Activated gamma-delta T cell treated with Interleukin-2 at 50 U/mL for 16 hours (primary cell): ENCODE measurements at places on chromosomes 5 and 9.

GRCh38 chr5:109479260-109479860 lies 69.6 kb upstream of the PJA2 start:
- DNase-seq = no peak

- DNase-seq = no peak
Observed at GRCh38 chr5:115855959-115856358, 14.2 kb downstream of the AP3S1 start.

GRCh38 chr5:163437309-163438182 lies at the start of gene CCNG1:
TSS of gene CCNG1 (plus strand) at chr5:163437595. CDS start at chr5:163439257, 1,662 bp downstream.
- DNase-seq = peak; percentile 86

- no peak for DNase-seq
Observed at GRCh38 chr9:103287361-103287760, 292.2 kb downstream of the CYLC2 start.

DNA sequence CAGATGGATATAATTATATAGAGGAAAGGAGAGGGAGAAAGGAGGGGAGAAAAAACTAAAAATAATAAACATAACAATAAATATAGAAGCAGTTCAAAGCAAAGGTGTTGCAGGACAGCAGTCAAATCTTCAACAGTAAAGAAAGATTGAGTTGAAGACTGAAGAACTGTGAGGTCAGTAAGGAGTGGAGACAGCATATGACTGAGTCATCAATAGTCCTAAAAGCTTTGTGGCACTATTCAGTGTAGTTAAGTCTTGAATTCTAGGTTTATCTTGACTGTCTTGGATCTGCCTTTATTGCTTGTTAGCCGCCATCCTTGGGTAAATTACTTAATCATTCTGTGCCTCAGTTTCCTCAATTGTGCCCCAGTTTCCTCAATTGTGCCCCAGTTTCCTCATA lies 137.0 kb downstream of the MRPS30 start:
- DNase-seq = no peak

GRCh38 chr5:1194378-1194777 lies 7.0 kb upstream of the SLC6A19 start:
- DNase-seq = no peak
